ENCODE measurements at places on chromosomes 13 and 19.

DNA sequence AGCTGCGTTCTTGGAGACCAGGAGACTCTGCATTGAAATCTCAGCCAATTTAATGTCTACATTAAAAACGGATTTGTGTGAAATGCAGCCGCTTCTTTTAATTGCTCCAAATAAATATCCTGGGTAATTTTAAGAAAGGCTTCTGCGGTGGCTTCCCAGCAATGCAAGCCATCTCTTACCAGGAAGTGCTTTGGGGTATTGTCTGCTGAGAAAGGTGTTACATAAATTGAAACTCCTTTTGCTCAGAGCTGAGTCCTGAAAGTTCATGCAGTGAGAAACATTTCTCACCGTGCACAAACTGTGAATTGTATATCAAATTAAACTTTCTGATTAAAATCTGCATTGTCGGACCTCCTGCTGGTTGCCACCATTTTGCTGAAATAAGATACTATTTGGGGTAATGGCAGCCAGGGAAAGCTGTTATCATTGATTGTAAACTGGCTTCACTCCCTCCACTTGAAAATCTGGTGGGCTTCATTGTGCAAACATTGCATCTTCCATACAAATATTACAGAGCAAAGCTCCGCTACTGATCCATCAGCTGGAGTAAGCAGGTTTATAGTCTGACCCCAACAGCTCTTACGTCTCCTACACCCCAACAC is 59.5 kb downstream of the ZIC5 start:
- no peak for DNase-seq

DNA sequence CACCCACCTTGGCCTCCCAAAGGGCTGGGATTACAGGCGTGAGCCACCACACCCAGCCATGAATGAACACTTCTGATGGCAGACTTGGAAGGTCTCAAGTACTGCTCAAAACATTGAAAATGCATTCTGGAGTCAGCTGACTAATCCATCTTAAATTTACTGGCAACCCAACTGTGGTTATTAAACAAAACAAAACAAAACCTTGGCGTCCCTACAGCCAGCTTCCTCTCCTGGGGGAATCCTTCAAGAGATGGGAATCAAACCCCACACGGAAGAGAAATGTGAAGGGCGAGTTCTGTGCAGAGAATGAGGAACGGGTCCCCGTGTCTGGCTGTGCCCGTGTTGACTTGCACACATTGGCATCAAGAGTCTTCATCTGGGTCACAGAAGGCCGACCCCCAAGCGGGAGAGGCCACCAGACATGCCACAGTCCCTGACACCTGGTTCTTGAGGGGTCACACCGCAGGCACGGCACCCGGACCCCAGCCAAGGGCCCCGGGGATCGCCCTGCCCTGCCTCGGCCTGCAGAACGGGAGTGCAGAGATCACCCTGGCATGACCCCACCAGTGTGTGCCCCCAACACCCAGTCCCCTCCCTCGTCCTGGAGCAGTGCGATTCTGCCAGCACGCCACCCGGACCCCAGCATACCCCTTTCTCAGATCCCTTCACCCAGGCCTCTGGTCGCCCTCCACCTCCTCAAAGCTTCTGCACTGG is 3.2 kb downstream of the MAP2K2 start:
- no peak for DNase-seq

DNA sequence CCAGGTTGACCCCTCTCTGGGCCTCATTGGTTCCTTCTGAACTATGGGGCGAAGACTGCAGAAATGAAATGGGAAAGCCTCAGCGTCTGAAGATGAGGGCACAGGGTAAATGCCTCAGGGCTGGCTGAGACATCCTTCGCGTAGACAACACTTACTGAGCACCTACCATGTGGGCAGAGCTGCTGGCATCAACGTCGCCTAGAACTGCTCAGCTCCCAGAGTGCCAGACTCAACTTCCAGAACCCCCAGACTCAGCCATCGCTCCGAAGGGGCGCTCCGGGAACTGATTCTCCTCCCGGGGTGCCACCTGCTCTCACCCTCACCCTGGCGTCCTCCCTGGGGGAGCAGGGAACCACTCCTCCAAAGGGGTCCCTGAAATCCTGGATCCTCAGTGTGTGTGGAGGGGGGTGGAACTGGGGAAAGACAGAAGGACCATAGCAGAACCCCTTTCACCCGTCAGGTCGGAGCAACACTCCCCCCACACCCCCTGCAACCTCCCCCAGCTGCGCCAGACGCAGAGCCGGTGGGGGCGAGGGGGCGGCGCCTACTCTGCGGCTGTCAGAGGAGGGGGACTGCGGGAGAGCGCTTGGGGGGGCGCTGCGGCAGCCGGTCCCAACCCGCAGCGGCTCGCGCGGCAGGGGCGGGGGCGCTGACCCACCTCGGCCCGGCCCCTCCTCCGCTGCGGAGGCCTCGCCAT is 8.2 kb upstream of the NFIC start:
- peak; percentile 22 for DNase-seq

DNA sequence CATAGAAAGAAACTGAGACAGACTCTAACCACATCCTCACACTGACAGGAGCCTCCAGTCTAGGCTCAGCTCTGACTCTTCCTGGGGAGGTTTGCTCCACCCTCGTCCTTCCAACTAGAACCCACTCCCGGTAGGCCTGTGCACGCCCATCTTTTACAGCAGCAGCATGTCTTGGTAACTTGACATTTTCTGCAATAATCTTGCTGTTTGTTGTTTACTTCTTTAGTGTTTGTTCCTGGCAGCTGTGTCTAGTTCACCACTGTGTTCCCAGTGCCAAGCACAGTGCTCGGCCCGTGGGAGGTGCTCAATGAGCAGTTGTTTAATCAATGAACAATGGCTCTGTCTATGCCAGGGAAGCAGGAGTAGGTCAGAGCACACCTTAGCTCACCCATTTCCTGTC is 23.1 kb upstream of the ZNF729 start:
- no peak for DNase-seq

GRCh38 chr13:110780422-110780821 is 66.9 kb downstream of the ING1 start:
- no peak for DNase-seq

DNA sequence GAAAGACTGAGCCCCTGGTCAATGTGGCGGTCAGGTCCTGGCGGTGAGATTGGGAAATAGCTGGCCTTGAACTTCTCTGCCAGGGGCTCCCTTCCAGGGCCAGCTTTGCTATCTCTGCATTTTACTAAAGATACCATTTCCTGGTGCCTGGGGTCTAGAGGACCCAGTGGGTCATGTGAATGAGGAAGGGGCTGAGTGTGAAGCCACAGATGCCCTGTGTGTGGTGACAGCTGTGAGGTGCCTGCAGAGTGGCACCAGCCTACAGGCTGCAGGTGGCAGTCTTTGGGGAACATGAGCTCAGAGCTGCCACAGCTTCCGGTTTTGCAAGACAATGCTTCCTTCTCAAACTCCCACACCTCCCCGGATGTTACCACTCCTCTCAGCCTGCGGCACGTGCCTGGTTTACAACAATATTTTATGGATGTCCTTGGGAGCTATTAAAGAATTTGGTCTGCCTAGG is 5.2 kb upstream of the MLNR start:
- peak; percentile 30 for DNase-seq

DNA sequence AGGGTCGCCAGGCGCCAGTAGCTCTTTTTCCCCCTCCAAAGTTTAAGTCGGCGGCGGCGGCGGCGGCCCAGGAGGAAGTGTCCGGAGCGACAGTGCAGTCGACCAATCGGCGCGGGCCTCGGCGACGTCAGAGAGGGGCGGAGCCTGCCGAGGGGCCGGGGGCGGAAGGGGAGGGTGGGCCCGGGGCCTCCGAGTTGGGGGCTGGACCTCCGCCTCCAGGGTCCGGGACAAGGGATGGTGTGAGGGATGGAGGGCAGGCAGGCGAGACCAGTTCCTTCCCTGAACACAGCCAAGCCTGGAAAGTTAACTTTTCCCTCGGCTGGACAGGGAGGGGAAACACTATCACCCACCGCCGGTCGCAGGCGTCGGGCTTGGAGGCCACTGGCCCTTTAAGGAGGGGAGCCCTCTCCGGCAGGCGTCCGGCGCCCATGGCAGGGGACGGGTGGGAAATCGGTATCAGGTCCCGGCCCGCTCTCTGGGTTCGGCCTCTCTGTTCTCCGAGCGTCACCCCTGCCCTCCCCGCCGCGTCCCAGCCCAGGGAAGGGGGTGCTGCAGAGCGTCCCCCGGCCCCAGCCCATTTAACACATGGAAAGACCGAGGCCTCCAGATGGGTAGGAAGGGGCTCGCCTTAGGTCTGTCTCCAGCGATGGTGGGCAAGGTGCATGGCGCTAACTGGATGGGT is at the start of gene PRKD2:
Gene PRKD2 (minus strand): TSS at position 81 of the 682 bp plus-strand sequence. CDS start 744 bp downstream, outside the sequence.
- DNase-seq, result peak; percentile 93

GRCh38 chr13:30429235-30429634 is 6.9 kb downstream of the UBE2L5 start:
- DNase-seq, result no peak

DNA sequence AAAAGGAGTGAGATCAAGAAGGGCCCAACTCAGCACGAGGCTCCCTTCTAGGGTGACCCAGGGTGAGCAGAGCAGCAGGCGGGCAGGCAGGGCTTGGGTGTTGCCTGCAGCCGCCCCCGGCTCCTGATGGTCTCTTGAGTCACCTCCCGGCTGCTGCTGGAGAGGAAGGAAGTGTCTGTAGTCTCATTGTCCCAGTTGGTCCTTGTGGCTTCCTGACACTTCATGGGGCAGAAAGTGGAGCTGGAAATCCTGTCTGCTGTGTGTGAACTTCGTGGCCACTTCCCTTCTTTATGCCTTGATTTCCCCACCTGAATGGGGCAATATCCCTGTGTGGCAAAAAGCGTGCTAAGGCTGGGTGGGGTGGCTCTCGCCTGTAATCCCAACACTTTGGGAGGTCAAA is 2.5 kb downstream of the MAP1S start:
- DNase-seq, result no peak

DNA sequence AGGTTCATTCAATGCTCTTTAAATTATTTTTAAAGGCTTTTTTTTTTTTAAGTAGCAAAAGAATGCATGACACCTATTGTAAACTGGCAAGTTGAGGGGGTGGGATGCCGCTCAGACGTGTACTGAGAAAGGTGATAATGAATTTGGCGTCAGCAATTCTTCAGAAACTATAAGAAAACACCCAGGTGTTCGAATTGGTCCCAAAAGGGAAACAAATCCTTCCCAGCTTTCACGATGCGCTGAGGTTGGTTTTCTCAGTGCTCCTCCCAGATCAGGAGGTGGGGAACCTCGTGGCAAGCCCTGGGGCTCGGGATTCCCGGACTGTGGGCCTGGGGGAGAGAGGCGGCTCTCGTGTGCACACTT is 543 bp upstream of the FAM124A start:
- no peak for DNase-seq

DNA sequence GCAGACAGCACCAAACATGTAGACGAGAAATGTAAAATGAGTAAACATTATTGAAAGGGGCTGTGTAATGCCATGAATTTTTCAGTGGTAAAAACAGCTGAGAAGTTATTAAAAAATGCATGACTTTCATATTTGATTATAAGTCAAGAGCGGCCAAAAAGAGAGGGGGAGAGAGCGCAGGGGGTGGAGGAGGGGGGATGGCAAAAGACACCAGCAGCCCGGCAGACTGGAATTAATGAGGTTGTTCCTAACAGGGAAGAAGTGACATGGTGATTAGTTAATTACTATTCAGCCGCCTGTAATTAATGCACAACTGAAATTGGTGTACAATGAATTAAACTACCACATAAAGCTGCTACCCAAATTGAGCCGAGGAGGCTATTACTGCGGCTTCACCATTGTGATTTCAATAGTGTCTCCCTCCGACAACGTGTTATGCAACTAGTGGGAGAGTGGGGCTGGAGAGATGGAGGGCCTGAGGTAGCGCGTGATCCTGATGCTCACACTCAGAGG is 89.1 kb upstream of the VSTM2B start:
- DNase-seq, result no peak

- DNase-seq, result peak; percentile 25
Measured at GRCh38 chr19:16266586-16266942, 58.1 kb upstream of the KLF2 start.

DNA sequence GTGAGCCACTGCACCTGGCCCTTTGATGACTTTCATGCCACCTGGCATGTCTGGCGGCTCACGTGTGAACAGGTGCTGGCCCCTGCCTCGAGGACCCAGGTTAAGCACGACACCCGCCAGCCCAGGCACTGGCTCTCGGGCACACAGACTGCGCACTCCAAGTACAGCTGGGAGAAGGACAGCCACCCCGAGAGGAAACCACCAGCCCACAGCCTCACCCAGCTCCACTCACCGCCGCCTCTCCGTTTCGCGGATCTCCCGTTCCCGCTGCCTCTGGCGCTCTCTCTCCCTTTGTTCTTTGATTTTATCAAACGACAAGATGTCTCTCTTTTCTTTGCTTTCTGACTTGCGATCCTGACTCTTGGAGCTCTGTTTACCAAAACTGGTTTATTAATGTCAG is 27.4 kb upstream of the TINCR start:
- no peak for DNase-seq

GRCh38 chr13:114088863-114089262 is 43.6 kb downstream of the RASA3 start:
- DNase-seq, result no peak

DNA sequence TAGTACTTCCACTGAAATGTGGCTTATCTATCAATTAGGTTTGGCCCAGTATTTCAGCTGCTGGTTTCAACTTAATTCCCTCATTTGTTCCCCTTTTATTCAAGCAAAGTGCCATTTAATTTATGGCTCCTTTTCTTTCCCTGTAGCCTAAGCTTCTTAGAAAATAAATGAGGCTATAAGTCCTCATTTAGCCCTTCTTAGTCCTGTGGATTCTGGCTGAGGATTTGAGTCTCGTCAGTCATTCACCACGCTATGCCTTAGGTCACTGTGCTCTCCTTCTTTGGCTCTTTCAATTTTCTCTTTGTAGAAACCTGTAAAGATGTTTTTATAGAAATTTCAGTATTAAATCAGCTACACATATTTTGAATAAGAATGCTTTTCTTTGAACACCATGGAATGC is 579.1 kb downstream of the GPC6 start:
- no peak for DNase-seq

GRCh38 chr19:41657157-41657556 is 30.3 kb upstream of the CEACAM4 start:
- no peak for DNase-seq

DNA sequence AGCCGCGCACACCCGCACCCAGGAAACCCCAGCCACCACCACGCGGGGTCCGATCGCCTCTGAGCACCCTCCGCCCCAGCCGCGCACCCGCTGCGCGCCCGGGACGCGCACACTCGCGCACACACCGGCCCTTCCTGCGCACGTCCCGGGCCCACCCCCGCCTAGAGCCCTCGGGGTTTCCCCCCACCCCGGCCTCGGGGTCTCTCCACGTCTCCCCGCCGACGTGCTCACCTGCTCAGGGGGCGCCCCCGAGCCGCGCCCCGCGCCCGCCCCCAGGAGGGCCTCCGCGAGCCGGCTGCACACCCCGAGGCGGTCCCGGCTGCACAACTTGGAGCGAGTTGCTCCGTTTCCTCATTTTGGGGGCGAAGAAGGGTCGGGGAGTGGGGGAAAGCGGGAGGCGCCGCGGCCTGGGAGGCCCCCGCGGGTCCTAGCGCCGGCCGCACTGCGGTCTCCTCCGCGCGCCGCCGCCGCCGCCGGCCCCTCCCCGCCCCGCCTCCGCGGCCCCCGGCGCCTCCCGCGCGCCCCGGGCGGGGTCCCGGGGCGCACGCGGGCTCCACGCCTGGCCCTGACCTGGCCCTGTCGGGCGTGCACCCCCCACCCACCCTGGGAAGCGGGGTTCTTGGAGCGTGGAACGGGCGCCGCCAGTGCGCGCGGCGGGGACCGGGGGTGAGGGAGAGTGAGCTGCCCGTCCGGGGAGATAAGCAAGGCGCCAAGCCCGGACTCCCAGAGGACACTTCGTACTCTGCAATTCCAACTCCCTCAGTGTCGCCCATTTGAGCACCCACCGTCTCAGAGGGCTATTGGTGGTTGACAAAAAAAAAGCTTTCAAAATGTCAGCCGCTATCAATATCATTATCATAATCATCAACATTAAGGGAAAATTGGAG is at the start of gene MATK:
Gene MATK (minus strand): TSS at position 444 of the 887 bp plus-strand sequence. CDS start 1,246 bp downstream, outside the sequence.
- DNase-seq, result peak; percentile 43

Data from stimulated activated CD4-positive, alpha-beta T cell treated with anti-CD3 and anti-CD28 coated beads, Interleukin-4, amount 100 ng/mL, for 1 hour (primary cell).